ENCODE measurements at places on chromosomes 7 and 10.

- DNase-seq = no peak
Observed at GRCh38 chr10:1516492-1517165, 220.7 kb downstream of the ADARB2 start.

DNA sequence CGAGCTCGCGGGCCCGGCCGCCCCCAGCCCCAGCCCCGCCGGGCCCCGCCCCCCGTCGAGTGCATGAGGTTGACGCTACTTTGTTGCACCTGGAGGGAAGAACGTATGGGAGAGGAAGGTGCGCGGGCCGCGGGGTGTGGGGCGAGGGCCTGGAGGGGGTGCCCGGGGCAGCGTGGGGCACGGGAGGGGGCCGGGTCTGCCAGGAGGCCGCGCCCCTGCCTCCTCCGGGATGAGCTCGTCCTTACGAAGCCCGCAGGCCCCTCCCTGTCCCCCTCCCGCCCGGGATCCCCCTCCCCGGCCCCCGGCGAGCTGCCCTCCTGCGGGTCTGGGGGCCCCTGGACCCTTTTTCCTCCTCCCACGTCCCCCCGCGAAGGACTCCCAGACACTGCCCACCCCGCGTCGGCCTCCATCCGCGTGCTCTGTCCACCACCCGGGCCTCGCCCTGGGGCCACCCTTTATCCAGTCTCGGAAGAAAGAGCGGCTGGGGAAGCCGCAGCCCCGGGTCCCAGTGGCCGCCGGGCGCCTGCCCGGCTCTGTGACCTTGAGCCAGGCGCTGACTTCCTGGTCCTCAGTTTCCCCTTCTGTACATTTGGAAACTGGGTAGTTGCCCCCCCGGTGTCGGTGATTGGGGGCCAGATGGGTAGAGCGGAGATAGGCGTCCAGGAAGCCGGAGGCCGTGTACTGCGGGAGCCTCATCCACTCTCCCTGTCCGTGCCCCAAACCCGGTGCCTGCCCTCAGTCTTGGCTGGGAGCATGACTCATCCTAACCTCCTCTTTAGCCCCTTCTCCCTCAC is 521 bp downstream of the LIMK1 start:
- no peak for DNase-seq

- no peak for DNase-seq
Observed at GRCh38 chr10:60397792-60398191, 8.1 kb upstream of the ANK3 start.

DNA sequence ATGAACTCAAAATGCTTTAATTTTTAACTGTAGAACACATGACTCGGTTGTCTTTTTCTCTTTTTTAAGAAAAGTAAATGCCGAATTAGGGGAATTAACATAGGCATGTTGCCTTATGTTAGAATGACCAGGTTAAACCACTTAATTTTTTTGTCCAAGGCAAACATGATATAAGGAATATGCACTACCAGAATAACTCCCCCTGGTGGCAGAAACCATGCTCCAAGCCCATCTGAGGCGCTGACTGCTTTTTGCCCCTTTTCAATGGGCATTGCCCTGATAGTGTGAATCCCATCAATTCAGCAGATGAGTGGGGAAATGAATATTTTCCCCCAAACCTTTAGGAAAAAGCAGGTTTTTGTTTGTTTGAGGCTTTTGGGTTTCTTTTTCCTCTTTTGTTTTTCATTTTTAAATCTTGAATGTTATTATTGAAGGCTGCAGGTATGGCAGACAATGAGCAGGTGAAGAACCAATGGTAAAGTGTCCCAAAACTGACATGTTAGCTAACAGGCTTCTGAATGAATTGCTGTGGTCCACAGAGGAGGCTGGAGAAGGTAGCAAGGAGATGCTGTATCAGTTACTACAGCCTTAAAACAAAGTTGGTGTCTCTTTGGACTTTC is 284.3 kb downstream of the SORCS3 start:
- DNase-seq = no peak

GRCh38 chr7:16026253-16027020 is 340.0 kb upstream of the MEOX2 start:
- no peak for DNase-seq

- no peak for DNase-seq
Observed at GRCh38 chr7:34430456-34430855, 227.6 kb upstream of the NPSR1 start.

DNA sequence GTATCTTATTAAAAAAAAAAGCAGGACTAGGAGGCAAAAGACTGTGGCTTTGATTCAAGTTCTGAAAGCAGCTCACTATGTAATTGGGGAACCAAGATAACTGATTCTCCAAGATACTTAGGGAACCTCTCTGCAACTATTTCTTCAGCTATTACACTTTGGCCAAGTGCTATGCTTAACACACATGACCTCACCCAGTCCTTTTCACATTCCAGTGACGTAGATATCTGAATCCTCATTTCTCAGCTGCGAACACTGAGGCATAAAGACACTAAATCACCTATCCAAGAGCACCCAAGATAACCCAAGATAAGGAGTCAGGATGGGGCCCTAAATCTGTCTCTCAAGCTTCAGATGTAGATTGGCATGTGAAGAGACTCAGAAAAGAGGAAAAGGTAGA is 133.6 kb downstream of the GLI3 start:
- DNase-seq = no peak

- DNase-seq = no peak
Observed at GRCh38 chr10:128816726-128817125, 650.3 kb upstream of the MGMT start.

GRCh38 chr7:78607099-78607498 is 808.5 kb downstream of the PHTF2 start:
- no peak for DNase-seq

DNA sequence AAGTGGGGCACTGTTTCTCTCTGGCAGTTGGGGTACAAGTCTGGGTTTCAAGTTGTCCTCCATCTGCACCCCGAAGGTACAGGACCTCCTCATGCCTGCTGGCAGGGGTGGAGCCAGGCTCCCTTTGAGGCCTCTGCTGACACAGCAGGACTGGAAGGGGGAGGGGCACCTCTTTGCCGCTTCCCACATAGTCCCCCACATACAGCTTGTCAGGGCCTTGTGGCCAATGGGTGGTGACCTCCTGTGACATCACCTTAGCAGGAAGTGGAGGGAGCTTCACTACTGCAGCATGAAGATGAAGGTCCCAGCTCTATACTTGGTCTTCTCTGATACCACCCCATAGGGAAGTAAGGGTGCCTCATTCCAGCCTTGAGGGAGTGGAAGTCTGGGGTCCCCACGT is 167.8 kb downstream of the RAMP3 start:
- no peak for DNase-seq

DNA sequence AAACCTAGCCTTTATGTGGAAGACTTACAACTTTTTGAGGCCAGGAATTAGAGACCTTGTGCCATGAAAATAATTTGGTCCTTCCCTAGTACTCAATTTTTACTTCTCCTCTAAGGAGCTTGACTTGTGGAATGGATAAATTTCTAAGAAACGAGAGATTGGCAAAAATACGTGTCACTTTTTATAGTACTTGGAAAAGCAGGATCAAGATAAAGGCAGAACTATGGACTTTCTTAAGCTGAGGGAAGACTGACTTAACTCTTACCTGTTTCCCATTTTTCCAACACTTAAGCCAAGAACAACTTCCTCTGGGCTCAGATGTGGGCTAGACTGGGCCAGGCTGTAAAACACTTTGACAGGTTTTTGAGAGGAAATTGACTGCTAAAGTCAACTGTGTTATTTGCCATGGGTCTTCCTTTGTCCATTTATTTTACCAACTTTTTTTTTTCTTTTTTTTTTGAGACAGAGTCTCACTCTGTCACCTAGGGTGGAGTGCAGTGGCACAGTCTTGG is 2.0 kb upstream of the WBP1L start:
- no peak for DNase-seq

- DNase-seq = no peak
Observed at GRCh38 chr7:100689230-100690135, 4.6 kb downstream of the GIGYF1 start.

DNA sequence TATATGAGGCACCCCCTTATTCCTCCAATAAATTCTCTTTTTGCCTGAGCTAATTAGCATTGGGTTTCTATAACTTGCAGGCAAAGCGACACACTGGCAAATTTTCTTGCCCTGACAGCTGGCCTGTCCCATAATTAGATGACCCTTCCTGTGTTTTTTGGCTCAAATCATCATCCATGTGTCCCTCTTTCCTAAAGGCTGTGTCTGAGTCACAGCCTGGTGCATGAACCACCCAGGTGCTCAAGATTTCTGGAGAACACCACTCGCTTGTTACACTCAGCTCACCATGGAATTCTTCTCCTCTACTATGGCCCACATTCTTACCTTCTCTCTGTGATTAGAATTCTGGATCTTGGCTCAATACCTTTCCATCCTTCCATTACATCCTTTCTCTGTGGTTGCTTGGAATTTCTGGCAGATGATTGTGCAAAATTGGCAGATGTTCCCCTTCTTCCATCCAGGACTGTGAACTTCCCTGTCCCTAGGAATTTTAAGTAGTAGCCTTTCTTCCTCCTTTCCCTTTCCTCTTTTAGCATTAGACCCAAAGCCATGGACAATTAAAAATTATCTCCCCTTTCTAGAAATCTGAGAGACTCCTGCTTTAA is 116.0 kb upstream of the ANKRD1 start:
- DNase-seq = no peak
